ENCODE measurements at places on chromosomes 6 and 20.

- DNase-seq = no peak
These were observed 41.2 kb downstream of the EIF2S2 start for GRCh38 chr20:34070859-34071258.

- no peak for DNase-seq
These were observed 135.5 kb downstream of the LRRC1 start for GRCh38 chr6:53930330-53930729.

- no peak for DNase-seq
These were observed 377.1 kb downstream of the ESR1 start for GRCh38 chr6:152184573-152184916.

- no peak for DNase-seq
These were observed 180.9 kb downstream of the PHF3 start for GRCh38 chr6:63816401-63816981.

GRCh38 chr6:117487821-117488220 is 5.3 kb downstream of the DCBLD1 start:
- no peak for DNase-seq

- no peak for DNase-seq
These were observed 54.4 kb downstream of the PERP start for GRCh38 chr6:138052783-138053182.

DNA sequence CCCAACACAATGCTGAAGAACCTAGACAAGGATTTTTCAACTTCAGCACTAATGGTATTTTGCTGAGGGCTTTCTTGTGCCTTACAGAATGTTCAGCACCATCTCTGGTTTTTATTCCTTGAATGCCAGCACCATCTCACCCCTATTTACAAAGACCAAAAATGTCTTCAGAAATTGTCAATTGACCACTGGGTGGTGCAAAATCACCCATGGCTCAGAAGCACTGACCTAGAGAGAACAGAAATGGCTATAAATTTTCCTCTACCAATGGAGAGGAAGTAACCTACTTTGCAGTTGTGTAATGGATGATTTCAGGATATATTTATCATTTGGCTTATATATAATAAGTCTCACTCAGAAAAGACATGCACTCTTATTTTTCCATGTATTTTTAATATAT is 431.0 kb upstream of the IRAK1BP1 start:
- DNase-seq = no peak

DNA sequence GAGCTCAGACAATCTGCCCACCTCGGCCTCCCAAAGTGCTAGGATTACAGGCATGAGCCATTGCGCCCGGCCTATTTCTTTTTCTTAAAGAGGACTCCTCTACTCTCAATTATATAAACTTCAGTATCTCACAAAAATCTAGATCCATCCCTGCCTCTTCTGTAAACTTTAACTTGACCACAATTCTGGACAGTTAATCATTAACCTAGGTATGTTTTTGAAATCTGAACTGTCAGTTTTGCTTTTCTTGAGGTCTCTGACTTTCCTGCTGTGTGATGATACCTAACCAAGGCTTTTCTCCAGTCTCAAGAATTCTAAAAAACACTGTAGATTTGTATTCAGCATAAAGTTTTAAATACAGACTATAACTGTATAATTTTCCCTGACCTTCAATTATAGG is 388.2 kb upstream of the SYNCRIP start:
- DNase-seq = no peak

DNA sequence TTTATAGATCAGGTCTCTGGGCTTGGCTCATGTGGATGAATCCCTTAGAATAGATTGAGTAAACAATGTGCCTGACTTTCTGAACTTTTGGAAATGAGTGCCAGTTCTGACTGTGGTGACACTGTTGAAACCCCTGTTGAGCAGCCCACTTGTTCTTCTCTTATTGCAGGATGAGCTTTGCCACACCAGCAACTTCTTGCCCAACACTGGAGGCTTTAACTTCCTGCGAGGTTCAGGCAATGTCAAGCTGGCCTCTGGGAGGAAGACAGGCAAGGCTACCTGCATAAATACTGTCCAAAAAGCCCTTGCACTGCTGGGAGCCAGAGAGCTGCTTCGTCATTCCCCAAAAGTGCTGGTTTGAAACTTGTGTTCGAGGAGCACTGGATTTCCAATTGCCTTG is 32.8 kb upstream of the SMIM8 start:
- DNase-seq = no peak
